Neural crest cell (in vitro differentiated cells): ENCODE measurements at places on chromosomes 13 and 19.

- peaks cover 2% of the 10 kb centered on the region for H3K27me3 ChIP-seq
- DNase-seq, result no peak
- H3K36me3 ChIP-seq, result peaks cover 10% of the 10 kb centered on the region
- peak overlapping the region; percentile 96 for H3K4me3 ChIP-seq
These were observed 4.9 kb upstream of the ZNF580 start for GRCh38 chr19:55635856-55636440.

- no peaks in the 10 kb centered on the region for H3K27me3 ChIP-seq
- peak overlapping the region; percentile 46 for H3K27ac ChIP-seq
- no peak overlapping the region for H3K4me3 ChIP-seq
- no peak for DNase-seq
- H3K36me3 ChIP-seq, result peaks cover 3% of the 10 kb centered on the region
These were observed 27.1 kb downstream of the EDNRB start for GRCh38 chr13:77891486-77891885.

GRCh38 chr13:101811284-101811839 lies 358.9 kb downstream of the ITGBL1 start:
- H3K4me3 ChIP-seq, result no peak overlapping the region
- no peaks in the 10 kb centered on the region for H3K27me3 ChIP-seq
- H3K4me1 ChIP-seq, result no peaks in the 10 kb centered on the region
- no peaks in the 10 kb centered on the region for H3K36me3 ChIP-seq
- DNase-seq, result no peak

DNA sequence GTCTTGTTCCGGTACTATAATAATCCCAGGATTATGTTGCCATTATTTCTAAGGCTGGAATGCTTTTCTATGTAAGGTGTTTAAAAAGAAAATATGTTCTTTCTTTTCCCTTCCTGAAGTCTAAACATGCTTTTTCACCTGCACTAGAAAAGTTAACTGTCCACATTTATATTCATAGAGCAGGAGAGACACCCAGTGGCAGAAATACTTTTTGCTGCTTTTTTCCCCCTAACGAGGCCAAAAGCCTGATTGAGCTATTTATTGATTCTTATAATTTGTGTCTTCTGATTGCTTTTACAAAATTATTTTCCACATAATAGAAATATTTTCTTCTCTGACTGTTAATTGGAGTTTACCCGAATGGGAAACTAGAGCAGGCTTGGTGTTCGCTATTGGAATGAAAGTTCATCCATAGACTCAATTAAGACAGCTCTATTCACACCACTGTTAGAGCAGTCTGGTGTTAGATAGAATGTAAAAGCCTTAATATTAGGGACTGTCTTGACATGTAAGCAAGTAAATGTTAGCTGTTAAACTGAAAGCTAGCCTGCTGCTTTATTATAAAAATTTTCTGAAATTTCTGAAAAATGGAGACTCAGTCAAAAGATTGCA lies 15.8 kb downstream of the GPR180 start:
- H3K36me3 ChIP-seq, result peaks cover 7% of the 10 kb centered on the region
- H3K27ac ChIP-seq, result no peak overlapping the region
- no peaks in the 10 kb centered on the region for H3K4me1 ChIP-seq
- H3K4me3 ChIP-seq, result no peak overlapping the region

DNA sequence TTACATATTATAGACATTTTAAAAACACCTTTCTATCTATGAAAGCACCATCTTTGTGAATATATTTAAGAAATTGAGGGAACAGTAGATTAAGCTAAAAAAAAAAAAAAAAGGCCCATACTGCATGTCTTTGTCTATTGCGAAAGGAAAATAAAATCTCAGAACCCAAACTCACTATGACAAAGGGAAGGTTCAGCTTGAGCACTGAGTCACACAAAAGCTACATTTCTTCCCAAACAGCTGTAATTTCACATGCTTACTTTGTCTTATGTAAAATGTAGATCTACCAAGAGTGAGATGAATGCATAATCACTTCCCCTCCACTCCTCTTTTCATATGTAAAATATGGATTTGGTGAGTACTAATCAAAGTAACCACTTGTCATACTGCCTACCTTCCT lies 640.1 kb upstream of the KLF12 start:
- no peak overlapping the region for H3K4me3 ChIP-seq
- H3K27ac ChIP-seq, result no peak overlapping the region
- H3K27me3 ChIP-seq, result no peaks in the 10 kb centered on the region
- DNase-seq, result no peak
- H3K4me1 ChIP-seq, result no peaks in the 10 kb centered on the region

DNA sequence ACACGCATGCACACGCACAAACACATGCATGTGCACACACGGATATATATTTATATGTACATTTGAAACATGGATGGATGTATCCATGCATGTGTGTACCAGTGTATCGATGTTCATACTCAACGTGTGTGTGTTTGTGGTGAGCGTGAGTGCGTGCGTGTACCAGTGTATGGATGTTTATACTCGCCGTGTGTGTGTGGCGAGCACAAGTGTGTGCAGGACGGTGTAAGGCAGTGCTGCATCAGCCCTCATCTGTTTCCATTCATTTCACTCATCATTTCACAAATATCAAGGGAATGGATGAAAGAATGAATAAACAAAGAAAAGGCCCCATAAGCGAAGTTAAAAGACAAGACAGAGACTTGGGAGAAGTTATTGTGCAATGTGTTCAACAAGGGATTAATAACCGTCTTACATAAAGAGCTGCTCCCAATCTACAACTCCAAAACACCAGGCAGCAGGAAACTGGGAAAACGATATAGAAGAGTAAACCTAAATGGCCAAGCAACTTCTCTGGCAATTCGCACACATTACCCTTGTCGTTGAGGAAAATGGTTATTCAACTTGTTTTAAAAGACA lies 21.7 kb upstream of the MIER2 start:
- no peak for DNase-seq
- H3K27me3 ChIP-seq, result peaks cover 14% of the 10 kb centered on the region
- no peak overlapping the region for H3K4me3 ChIP-seq
- no peak overlapping the region for H3K27ac ChIP-seq
- no peaks in the 10 kb centered on the region for H3K36me3 ChIP-seq

DNA sequence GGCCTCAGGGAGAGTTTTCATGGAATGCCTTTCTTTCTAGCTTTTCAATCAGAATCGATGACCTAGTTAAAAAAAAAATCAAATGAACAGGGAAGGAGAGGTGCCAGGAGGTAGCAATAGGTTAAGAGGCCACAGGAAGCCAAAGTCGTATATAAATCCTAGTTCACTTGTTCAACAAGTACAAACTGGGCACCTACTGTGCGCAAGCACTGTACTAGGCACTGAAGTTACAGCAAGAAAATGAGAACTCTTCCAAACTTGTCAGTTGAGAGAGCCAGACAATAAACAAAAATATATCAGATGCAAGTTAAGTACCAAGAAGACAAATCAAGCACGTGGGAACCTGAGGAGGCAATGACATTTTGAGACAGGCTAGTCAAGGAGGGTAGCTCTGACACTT lies 6.1 kb downstream of the SUGP2 start:
- DNase-seq, result no peak
- peaks cover 22% of the 10 kb centered on the region for H3K4me1 ChIP-seq
- H3K4me3 ChIP-seq, result peak overlapping the region; percentile 3
- peaks cover 19% of the 10 kb centered on the region for H3K36me3 ChIP-seq
- H3K27ac ChIP-seq, result no peak overlapping the region

- DNase-seq, result no peak
- H3K4me3 ChIP-seq, result no peak overlapping the region
- H3K4me1 ChIP-seq, result peaks cover 34% of the 10 kb centered on the region
- no peaks in the 10 kb centered on the region for H3K36me3 ChIP-seq
These were observed 78.5 kb upstream of the PCDH8 start for GRCh38 chr13:52926971-52927370.

GRCh38 chr13:75744127-75744526 lies 108.0 kb downstream of the LMO7 start:
- H3K4me3 ChIP-seq, result no peak overlapping the region
- no peaks in the 10 kb centered on the region for H3K27me3 ChIP-seq
- H3K4me1 ChIP-seq, result no peaks in the 10 kb centered on the region
- no peak overlapping the region for H3K27ac ChIP-seq
- peaks cover 2% of the 10 kb centered on the region for H3K36me3 ChIP-seq

DNA sequence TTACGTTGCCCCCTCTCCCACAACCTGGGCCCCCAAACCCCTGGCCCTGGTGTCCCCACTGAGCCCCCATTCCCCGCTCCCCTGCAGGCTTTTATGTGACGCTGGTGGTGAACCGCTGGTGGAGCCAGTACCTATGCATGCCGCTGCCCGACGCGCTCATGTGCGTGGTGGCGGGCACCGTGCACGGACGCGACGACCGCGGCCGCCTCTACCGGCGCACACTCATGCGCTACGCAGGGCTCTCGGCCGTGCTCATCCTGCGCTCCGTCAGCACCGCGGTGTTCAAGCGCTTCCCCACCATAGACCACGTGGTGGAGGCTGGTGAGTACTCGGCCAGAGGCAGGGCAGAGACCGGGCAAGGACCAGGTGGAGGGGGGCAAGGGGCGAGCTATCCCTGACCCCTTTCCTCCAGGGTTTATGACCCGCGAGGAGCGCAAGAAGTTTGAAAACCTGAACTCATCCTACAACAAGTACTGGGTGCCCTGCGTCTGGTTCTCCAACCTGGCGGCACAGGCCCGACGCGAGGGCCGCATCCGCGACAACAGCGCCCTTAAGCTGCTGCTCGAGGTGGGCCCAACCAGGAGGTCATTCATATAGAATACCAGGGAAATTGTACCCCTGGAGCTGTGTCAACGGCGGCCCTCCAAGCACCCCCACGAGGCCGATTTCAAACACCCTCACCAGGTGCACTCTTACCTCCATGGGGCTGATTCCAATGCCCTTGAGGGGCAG lies 3.0 kb downstream of the BEST2 start:
- no peaks in the 10 kb centered on the region for H3K36me3 ChIP-seq
- DNase-seq, result no peak
- no peak overlapping the region for H3K4me3 ChIP-seq
- peaks cover 13% of the 10 kb centered on the region for H3K4me1 ChIP-seq
